ENCODE measurements at places on chromosomes 12 and 14. TPM values are rescaled to one million over a fixed set of nuclear protein-coding genes. Genes with fewer than 3 reads are reported as not detected.

The GUCY2C gene
- 0.62 TPM for polyA plus RNA-seq

The BATF gene
- 1.1 TPM for polyA plus RNA-seq

The NDRG2 gene
- polyA plus RNA-seq = 165 TPM

The PIK3C2G gene
- 0.18 TPM for polyA plus RNA-seq

The CPM gene
- 2.2 TPM for polyA plus RNA-seq

The HHIPL1 gene
- polyA plus RNA-seq = 1.6 TPM

The PRB2 gene
- polyA plus RNA-seq = not detected

The ASCL1 gene
- polyA plus RNA-seq = 0.18 TPM

The KRT73 gene
- not detected for polyA plus RNA-seq

The B3GNT4 gene
- 0.85 TPM for polyA plus RNA-seq
